Right kidney (tissue), 9 donors: ENCODE measurements at places on chromosomes 1 and 21.

DNA sequence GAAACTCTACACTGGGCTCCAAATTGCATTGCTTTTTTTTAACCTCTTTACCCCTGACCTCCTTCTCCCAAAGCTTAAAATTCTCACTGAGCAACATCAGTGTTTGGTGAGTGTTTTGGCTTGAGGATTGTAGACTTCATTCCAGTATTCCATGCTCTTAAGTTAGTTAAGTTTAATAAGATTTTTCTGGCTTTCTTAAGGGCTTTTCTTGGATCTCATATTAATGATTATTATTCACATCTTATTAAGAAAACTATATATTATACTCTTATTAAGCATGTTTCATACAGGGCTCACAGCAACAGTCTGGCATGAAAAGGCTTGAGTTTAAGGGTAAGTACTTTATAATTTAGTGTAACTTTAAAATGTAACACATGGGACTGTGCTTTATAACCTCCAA lies 141.8 kb downstream of the DISP1 start:
- DNase-seq, result no peak

GRCh38 chr1:22626237-22627157 lies 9.9 kb upstream of the C1QA start:
- DNase-seq, result no peak

- no peak for DNase-seq
Observed at GRCh38 chr1:232274236-232274855, 355.6 kb downstream of the SIPA1L2 start.

GRCh38 chr1:84847253-84848250 lies 45.5 kb downstream of the LPAR3 start:
- DNase-seq, result peak; percentile 26

DNA sequence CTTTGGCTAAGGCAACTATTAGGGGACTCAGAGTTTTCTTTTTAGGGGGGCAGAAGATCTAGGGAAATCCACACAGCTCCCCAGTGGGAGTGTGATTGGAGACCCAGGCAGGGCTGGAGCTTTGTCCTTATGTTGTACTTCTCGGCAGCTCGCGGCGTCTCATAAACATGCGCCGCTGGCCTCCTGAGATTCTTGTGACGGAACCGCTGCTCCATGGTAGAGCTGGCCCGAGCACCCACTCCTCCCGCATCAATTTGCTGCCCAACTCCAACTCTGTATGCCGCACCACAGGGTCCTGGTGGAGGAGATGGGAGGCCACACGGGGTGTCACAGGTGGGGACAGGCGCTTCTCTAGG lies 143.9 kb downstream of the GALNT2 start:
- no peak for DNase-seq

GRCh38 chr1:3467096-3468036 lies 12.9 kb downstream of the ARHGEF16 start:
- no peak for DNase-seq

GRCh38 chr1:197773856-197774255 lies 1.4 kb downstream of the DENND1B start:
- no peak for DNase-seq

- no peak for DNase-seq
Observed at GRCh38 chr1:181353526-181353925, 129.8 kb upstream of the CACNA1E start.

DNA sequence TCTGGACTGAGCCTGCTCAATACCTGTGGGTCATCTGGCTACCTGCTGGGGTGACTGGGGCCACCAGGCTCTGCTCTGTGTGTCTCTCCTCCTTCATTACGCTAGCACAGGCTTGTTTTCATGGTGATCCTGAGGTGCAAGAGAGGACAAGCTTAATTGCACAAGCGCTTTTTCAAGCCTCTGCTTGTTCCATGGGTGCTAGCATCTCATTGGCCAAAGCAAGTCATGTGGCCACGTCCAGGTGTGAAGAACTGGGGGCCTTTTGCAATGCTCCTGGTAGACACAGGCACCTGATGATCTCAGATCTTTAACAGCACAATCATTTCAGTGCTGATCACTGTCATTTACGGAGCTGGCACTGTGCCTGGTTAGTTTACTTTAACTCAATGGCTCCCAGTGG lies 114.6 kb downstream of the KAZN start:
- no peak for DNase-seq

- DNase-seq, result no peak
Observed at GRCh38 chr1:119116725-119117124, 23.7 kb downstream of the WARS2 start.

DNA sequence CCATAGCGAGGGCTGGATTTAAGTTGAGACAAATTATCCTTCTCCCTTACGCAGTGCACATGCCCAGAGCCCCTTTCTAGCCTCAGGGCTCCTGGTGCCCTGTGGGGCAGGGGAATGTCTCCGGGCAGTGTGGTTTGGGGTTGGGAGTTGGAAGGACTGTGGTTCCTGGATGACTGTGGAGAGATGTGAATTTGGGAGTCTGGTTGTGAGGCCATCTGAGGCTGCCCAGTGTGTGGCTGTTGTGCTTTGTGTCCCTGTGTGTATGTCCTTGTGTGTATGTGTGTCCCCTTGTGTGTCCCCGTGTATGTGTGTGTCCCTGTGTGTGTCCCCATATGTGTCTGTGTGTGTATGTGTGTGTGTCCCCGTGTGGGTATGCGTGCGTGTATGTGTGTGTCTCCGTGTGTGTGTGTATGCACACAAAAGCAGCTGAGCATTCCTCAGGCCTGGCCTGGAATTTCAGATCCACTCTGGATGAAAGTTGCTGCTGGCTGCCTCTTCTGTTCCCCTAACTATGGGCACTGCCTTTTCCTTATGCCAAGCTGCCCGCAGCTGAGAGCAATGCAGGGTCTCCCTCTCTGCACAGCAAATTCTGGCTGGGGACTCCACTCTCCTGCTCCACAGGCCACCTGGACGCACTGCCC lies 65.4 kb downstream of the UBIAD1 start:
- peak; percentile 52 for DNase-seq

DNA sequence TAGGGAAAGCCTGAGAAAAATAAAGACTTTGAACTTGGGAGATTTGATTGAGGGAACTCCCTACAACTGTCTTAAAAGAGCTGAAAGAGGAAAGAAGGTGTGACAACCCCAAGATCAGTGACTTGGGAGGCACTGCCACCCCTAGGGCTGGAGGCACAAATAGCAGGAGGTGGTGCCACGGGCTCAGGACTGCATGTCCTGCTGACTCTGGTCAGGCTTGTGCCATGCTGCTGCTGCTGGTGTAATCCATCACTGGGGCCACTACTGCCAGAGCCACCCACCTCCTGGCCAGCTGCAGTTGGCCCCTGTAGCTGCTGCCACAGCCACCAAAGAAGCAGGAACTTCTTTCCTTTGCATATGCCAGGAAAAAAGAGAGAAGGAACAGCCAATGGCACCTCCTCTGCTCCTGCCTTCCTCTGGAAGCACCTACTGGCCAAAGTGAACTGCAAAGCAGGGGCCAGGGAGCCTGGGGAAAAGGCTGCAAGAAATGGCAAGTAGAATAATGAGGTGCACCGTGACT lies 730.3 kb downstream of the PTPRU start:
- DNase-seq, result no peak

DNA sequence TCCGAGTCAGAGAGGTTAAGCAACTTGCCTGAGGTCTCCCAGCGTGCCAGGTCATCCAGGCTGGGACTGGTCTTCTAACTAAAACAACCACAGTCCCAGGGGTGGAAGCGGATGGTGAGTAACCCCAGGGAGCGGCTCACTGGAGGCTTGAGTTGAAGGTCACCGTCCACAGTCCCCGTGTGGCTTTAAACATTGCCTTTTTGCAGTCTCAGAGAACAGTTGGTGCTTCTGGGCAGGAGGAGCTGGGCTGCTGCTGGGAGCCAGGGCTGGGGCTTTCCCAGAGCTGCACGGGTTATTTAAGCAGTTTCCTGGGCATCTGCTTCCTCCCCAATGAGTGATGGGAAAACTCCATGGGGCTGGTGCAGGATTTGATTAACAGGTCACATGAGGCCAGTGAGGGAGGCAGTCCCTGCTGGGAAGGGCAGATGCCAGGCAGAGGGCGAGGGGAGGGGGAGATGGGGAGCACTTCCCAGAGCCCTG lies 12.3 kb downstream of the ARHGEF10L start:
- DNase-seq, result no peak

GRCh38 chr1:44826375-44827196 lies 16.5 kb downstream of the PTCH2 start:
- DNase-seq, result no peak

- no peak for DNase-seq
Observed at GRCh38 chr1:243261390-243261789, 5.5 kb downstream of the SDCCAG8 start.

GRCh38 chr1:24989082-24989481 lies 59.0 kb upstream of the RUNX3 start:
- DNase-seq, result no peak
